Naive thymus-derived CD8-positive, alpha-beta T cell (primary cell): ENCODE measurements at places on chromosomes 1 and 21. TPM values are rescaled to one million over a fixed set of nuclear protein-coding genes. Genes with fewer than 3 reads are reported as not detected.
A peak's percentile ranks its signal among the peaks of the same experiment; 100 is the strongest.

Gene CADM3
- not detected for total RNA-seq

Gene TNFRSF8
- total RNA-seq: not detected

Gene ICOSLG
- total RNA-seq: 5.4 TPM

DNA sequence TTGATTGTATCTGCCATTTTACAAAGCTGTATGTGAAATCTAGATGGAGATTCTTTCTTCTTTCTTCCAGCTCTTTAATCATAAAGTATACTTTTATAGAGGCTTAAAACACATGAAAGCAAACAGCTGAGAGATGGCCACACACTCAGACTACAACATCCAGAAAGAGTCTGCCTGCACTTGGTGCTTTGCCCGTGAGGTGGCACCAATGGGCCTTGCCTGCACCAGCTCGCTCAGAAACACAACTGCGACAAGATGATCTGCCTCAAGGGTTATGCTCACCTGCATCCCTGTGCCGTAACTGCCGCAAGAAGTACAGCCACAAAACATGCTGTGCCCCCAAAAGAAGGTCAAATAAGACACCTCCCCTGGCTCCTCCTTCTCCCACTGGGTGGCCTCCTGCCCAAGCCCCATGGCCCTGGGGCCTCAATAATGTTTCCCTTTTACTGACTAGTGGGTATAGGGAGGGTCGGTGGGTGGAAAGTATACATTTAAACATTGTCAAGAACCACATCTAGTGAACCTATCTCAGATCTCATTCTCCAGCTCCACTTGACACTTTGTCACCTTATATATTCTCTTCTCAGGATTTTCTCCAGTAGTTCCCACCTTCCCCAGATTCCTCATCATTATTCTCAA is 66.7 kb upstream of the ANGPTL3 start:
- H3K4me1 ChIP-seq: no peaks in the 10 kb centered on the region
- no peaks in the 10 kb centered on the region for H3K36me3 ChIP-seq
- H3K27ac ChIP-seq: no peak overlapping the region
- no peak for DNase-seq
- no peak overlapping the region for H3K4me3 ChIP-seq
- no peaks in the 10 kb centered on the region for H3K27me3 ChIP-seq

- no peak for DNase-seq
- H3K36me3 ChIP-seq: no peaks in the 10 kb centered on the region
- H3K4me1 ChIP-seq: peaks cover 69% of the 10 kb centered on the region
- H3K27ac ChIP-seq: peak overlapping the region; percentile 92
Observed at GRCh38 chr1:168468042-168468809, 75.6 kb downstream of the XCL2 start.

- no peaks in the 10 kb centered on the region for H3K27me3 ChIP-seq
- H3K4me1 ChIP-seq: peaks cover 33% of the 10 kb centered on the region
- H3K27ac ChIP-seq: peak overlapping the region; percentile 61
- no peak overlapping the region for H3K4me3 ChIP-seq
- no peak for DNase-seq
Observed at GRCh38 chr1:186301448-186301847, 73.6 kb downstream of the TPR start.

GRCh38 chr1:221772117-221772516 is 30.2 kb upstream of the DUSP10 start:
- DNase-seq: no peak
- no peak overlapping the region for H3K27ac ChIP-seq
- no peaks in the 10 kb centered on the region for H3K27me3 ChIP-seq

- H3K27ac ChIP-seq: no peak overlapping the region
- H3K4me3 ChIP-seq: no peak overlapping the region
- no peaks in the 10 kb centered on the region for H3K4me1 ChIP-seq
- no peak for DNase-seq
Observed at GRCh38 chr1:36576551-36577110, 93.9 kb upstream of the CSF3R start.

DNA sequence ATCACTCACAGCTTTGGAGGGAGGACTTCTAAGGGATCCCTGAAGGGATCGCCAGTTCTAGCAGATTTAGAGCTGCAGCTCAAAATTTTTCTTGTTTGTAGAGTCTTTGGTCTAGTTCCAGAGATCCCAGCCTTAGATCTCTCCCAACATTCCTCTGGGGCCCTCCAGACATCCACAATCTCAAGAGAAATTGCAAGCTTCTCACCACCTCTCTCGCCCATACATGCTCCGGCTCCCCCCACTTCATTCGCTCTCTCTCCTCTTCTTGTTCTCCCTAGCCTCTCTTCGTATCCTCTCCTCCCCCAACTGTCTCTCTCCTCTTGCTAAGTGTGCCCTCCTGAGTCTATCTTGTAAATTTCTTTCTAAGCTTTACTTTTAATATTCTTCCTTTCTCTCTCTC is 15.1 kb upstream of the TUT4 start:
- H3K27me3 ChIP-seq: no peaks in the 10 kb centered on the region
- no peak overlapping the region for H3K4me3 ChIP-seq
- peaks cover 25% of the 10 kb centered on the region for H3K4me1 ChIP-seq

- no peak overlapping the region for H3K27ac ChIP-seq
- H3K4me3 ChIP-seq: no peak overlapping the region
- peaks cover 6% of the 10 kb centered on the region for H3K4me1 ChIP-seq
- no peak for DNase-seq
- H3K27me3 ChIP-seq: peaks cover 20% of the 10 kb centered on the region
- H3K36me3 ChIP-seq: no peaks in the 10 kb centered on the region
Observed at GRCh38 chr1:27010226-27010994, 2.2 kb downstream of the TENT5B start.

GRCh38 chr1:200706111-200706814 is 32.4 kb upstream of the CAMSAP2 start:
- no peaks in the 10 kb centered on the region for H3K4me1 ChIP-seq
- no peaks in the 10 kb centered on the region for H3K27me3 ChIP-seq
- no peaks in the 10 kb centered on the region for H3K36me3 ChIP-seq

DNA sequence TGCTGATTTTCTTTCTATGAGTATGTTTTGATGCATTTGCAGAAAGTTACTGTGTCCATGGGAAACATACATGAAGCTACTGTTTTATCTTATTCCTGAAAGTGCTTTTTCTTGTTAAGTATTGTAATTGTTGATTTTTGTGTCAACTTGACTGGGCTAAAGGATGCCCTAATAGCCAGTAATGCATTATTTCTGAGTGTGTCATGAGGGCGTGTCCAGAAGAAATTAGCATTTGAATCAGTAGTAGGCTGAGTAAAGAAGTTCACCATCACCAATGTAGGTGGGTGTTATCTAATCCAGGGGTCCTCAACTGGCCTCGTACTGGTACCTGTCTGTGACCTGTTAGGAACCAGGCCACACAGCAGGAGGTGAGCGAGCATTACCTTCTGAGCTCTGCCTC is 760.2 kb downstream of the PLA2G4A start:
- no peaks in the 10 kb centered on the region for H3K4me1 ChIP-seq
- no peaks in the 10 kb centered on the region for H3K36me3 ChIP-seq
- no peak overlapping the region for H3K4me3 ChIP-seq
- DNase-seq: no peak
- H3K27ac ChIP-seq: no peak overlapping the region

DNA sequence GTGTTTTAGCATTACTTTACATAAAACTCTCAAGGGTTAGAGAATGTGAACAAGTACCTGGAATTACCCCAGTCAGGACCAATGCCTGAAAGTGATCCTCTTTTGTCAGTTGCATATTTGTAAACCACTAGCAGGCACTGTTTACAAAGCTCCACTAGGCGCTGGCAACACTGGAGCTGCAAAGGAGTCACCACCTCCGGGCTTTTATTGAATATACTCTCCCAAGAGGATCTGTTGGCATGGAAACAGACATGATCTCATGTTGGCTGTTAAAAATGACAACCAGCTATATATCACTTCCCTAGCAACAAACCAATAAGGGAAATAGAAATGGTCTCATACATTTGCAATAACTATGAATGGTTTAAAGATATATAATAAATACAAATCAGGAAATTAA is 116.0 kb downstream of the TTLL7 start:
- no peaks in the 10 kb centered on the region for H3K4me1 ChIP-seq
- peaks cover 7% of the 10 kb centered on the region for H3K27me3 ChIP-seq
- H3K4me3 ChIP-seq: no peak overlapping the region
- DNase-seq: no peak

DNA sequence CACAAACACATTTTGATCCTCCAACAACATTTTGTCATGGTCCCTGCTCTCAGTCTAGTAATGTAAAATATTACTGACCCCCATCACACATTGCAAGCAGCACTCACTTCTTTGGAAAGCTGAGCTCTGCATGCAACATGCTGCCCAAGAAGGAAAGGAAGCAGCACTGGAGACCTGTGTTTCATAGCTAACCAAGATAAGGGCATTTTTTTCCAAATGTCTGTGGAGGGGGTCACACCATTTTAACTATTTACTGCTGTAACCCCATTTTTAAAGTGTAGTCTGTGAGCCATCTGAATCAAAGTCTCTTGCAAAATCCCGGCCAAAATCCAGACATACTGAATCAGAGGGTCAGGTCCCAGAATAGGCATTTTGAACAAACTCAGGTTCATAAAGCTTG is 4.5 kb upstream of the RASSF5 start:
- DNase-seq: no peak
- no peak overlapping the region for H3K4me3 ChIP-seq
- H3K27ac ChIP-seq: peak overlapping the region; percentile 41
- H3K36me3 ChIP-seq: no peaks in the 10 kb centered on the region
- peaks cover 24% of the 10 kb centered on the region for H3K4me1 ChIP-seq
- no peaks in the 10 kb centered on the region for H3K27me3 ChIP-seq

GRCh38 chr1:68442822-68443556 is 6.8 kb downstream of the RPE65 start:
- no peak overlapping the region for H3K27ac ChIP-seq
- no peaks in the 10 kb centered on the region for H3K36me3 ChIP-seq
- no peak for DNase-seq
- H3K4me3 ChIP-seq: no peak overlapping the region
- H3K4me1 ChIP-seq: no peaks in the 10 kb centered on the region
- peaks cover 10% of the 10 kb centered on the region for H3K27me3 ChIP-seq

DNA sequence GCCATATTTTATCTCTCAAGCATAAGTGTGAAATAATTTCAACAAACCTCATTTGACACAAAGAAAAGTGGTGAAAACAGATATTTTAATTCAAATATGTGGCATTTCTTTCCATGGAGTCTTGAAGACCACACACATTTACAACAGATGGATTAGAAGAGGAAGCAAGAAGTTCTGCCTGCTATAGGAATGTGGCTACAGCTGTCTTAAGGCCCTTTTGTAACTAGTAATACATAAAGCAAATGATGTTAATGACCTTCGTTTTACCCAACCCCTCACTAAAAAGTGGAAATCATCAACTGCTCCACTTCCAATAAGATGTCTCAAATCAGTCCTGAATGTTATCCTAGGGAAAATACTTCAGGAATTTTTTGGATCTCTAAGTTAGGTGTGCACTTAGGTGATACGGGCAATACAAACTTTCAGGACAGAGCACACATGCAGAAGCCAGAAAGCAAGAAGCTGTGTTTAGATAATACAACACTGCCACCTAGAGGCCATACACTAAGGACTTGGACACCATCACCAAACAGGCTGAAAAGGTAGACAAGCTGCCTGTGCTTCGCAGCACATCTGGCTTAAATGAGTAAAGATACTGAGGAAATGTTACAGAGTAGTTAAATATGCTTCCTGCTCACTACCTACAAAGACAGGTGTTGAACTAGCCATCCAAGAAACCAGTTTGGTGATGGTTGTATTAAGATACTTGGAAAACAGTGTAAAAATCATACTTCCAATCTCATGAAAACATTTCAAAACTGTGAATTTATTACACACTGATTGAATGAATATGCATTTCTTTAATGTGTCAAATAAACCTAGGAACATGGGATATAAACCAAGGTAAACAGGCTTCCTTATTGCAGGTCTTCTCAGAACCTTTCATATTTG is 24.4 kb downstream of the RRAGC start:
- peaks cover 11% of the 10 kb centered on the region for H3K27me3 ChIP-seq
- H3K4me1 ChIP-seq: peaks cover 6% of the 10 kb centered on the region
- H3K27ac ChIP-seq: peak overlapping the region; percentile 23
- no peaks in the 10 kb centered on the region for H3K36me3 ChIP-seq
- H3K4me3 ChIP-seq: no peak overlapping the region

DNA sequence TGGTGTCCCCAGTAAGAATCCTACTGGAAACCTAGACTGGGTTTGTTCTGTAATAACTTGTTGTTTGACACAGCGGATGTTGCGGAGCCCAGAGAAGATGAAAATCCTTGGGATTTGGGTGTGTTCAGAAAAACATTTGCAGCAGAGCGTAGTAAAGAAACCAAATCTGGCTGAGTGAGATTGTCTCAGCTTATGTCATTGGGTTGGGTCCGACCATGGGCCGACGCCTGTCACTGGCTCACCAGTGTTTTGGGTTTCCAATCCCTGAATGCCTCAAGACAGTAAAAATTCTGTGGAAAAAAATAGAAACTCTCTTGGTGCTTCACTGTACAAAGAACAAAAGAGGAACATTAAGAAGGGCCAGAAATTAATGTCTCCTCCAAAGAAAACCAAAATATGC is 146.3 kb downstream of the TPR start:
- H3K4me1 ChIP-seq: no peaks in the 10 kb centered on the region
- no peak overlapping the region for H3K27ac ChIP-seq
- DNase-seq: no peak
- no peaks in the 10 kb centered on the region for H3K36me3 ChIP-seq
- H3K27me3 ChIP-seq: peaks cover 6% of the 10 kb centered on the region

GRCh38 chr1:201212056-201212455 is 21.4 kb downstream of the IGFN1 start:
- no peak overlapping the region for H3K4me3 ChIP-seq
- no peaks in the 10 kb centered on the region for H3K36me3 ChIP-seq
- no peak overlapping the region for H3K27ac ChIP-seq
- peaks cover 9% of the 10 kb centered on the region for H3K27me3 ChIP-seq
